ENCODE measurements at places on chromosomes 7 and 10. TPM values are rescaled to one million over a fixed set of nuclear protein-coding genes. Genes with fewer than 3 reads are reported as not detected.

- DNase-seq: no peak
Observed at GRCh38 chr10:7225133-7225532, 185.7 kb downstream of the SFMBT2 start.

- no peak for DNase-seq
Observed at GRCh38 chr10:123433539-123433938, 232.6 kb upstream of the GPR26 start.

DNA sequence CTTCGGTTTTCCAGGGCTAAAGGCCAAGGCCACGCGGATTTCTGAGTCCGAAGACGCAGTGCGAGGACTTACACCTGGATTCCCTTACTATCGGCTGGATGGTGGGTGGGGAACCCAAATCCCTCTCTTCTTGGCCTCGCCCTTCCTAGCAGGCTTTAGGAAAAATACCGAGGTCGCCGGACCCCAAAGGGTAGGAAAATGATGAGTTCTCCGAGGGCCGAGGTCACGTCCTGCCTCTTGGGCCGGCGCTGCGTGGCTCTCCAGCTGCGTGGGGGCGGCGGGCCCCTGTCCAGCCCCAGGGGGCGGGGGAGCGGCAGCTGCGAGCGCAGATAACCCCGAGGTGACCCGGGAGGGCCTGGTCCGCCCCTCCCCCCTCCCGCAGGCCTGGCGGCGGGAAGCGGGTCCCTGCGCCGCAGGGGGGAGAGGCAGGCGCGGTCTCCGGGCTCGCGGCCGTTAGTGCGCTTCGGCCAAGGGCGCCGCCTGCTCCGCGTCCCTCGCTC is 805 bp upstream of the HMX3 start:
- no peak for DNase-seq

- DNase-seq: no peak
Observed at GRCh38 chr10:43573250-43574000, 991 bp downstream of the ZNF239 start.

Gene GPC2
- total RNA-seq: not detected

Gene GSTO2
- total RNA-seq: 1.4 TPM

Gene DEPP1
- 99.1 TPM for total RNA-seq

Gene TRIM74
- total RNA-seq: not detected

Gene GJD4
- not detected for total RNA-seq
